ENCODE measurements at places on chromosomes 1 and 21. TPM values are rescaled to one million over a fixed set of nuclear protein-coding genes. Genes with fewer than 3 reads are reported as not detected.

The KIF21B gene
- 0.48 TPM for total RNA-seq

The CNKSR1 gene
- 0.52 TPM for total RNA-seq

The MLLT11 gene
- total RNA-seq, result 3.5 TPM

The PIGR gene
- total RNA-seq, result not detected

The S100B gene
- 4.5 TPM for total RNA-seq

DNA sequence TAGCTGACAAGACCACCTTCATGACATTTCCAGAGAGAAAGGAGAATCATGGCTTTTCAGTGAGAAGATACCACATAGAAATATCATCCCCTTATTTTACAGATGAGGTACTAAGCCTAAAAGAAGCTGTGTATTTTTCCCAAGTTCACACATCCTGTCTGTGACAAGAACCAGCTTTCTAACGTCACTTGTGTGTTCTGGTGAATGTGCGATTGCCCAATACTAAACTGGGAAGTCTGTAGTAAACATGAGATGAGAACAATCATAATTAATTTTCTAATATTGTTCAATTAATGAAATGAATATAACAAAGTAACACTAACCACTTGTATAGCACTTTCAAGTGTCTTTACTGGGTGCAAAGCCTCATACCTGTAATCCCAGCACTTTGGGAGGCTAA, 46.0 kb downstream of the PTGER3 start:
- no peak overlapping the region for H3K4me3 ChIP-seq
- no peak for DNase-seq
- no peaks in the 10 kb centered on the region for H3K36me3 ChIP-seq
- H3K27ac ChIP-seq, result no peak overlapping the region

DNA sequence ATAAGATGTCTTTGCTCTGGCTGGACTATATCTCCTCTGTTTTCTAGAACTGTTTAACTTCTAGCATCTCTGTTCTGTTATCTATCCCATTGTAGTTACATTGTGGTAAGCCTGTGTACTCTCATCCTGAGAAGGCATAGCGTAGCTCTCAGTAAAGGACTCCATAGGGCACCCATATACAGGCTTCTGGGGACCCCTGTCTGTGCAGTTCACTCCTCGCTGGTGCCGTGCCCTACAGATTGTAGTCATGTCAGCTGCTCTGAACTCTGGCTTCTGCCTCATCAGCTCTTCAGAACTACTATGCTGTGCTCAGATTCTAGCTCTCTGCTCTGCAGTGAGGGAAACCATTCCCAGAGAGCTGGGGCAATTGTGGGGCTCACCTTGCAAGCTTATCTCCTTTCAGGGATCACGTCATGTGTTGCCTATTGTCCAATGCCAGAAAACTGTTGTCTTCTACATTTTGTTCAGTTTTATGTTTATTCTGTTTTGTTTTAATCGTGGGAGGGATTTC, 181.3 kb upstream of the USP24 start:
- no peak for DNase-seq
- H3K4me3 ChIP-seq, result no peak overlapping the region

GRCh38 chr1:13543451-13544220, 29.8 kb upstream of the LRRC38 start:
- H3K4me3 ChIP-seq, result no peak overlapping the region
- H3K27me3 ChIP-seq, result no peaks in the 10 kb centered on the region
- no peaks in the 10 kb centered on the region for H3K36me3 ChIP-seq
- DNase-seq, result peak; percentile 65
- no peaks in the 10 kb centered on the region for H3K4me1 ChIP-seq

DNA sequence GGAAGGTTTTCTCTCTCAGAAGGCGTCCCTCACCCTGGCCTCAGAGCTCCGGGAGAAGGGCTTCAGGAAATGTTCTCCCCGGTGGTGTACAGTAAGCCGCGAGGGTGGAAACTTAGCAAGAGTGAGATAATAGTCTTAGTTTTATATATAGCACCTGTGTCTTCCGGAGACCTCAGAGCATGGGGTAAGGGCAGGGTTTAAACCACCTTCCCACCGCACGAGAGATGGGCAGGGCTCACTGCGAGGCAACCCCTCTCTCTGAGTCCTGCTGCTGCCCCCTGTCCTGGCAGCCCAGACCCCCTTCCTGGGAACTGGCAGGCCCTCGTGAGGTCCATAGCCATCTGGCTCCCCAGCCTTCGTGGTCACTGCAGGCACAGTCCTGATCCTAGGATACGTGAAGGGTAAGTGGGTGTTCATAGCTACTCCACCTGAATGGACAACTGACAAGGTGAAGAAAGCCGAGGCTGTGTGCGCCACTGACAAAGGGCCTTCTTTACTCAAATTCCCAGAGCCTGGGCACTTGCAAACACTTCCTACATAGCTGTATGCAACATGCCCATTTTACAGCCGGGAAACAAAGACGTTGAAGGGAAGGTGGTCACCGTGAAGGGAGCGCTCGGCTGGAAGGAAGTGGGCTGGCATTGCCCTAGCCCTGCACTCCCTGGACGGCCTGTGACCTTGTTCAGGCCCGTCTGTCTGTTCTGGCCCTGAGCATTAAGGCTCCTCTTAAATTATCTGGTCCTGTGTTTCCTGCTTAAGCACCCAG, 26.9 kb downstream of the ITPKB start:
- no peaks in the 10 kb centered on the region for H3K36me3 ChIP-seq
- H3K4me3 ChIP-seq, result no peak overlapping the region
- H3K27ac ChIP-seq, result no peak overlapping the region
- no peaks in the 10 kb centered on the region for H3K27me3 ChIP-seq

The NOTCH2NLA gene
- total RNA-seq, result 18.9 TPM

GRCh38 chr1:205172729-205173366, 38.7 kb downstream of the DSTYK start:
- H3K36me3 ChIP-seq, result peaks cover 26% of the 10 kb centered on the region
- H3K4me1 ChIP-seq, result no peaks in the 10 kb centered on the region
- H3K4me3 ChIP-seq, result no peak overlapping the region
- no peaks in the 10 kb centered on the region for H3K27me3 ChIP-seq
- no peak overlapping the region for H3K27ac ChIP-seq

- no peak within 1 kb of the TSS for H3K4me3 ChIP-seq
- no peak within 1 kb of the TSS for H3K27ac ChIP-seq
- DNase-seq, result no peak
- H3K36me3 ChIP-seq, result no peaks in the 10 kb centered on the region
Observed at GRCh38 chr1:2476061-2476999, at the start of gene PLCH2. PLCH2 (plus strand) TSS chr1:2476289; CDS start chr1:2476589, 300 bp downstream.

GRCh38 chr1:59138402-59138801, 158.5 kb upstream of the FGGY start:
- peak overlapping the region; percentile 38 for H3K27ac ChIP-seq
- H3K36me3 ChIP-seq, result no peaks in the 10 kb centered on the region
- no peak for DNase-seq
- no peaks in the 10 kb centered on the region for H3K4me1 ChIP-seq
- H3K4me3 ChIP-seq, result no peak overlapping the region

- no peaks in the 10 kb centered on the region for H3K27me3 ChIP-seq
- peaks cover 11% of the 10 kb centered on the region for H3K4me1 ChIP-seq
- DNase-seq, result no peak
- H3K4me3 ChIP-seq, result no peak overlapping the region
- no peak overlapping the region for H3K27ac ChIP-seq
Observed at GRCh38 chr1:37813529-37814145, 5.6 kb upstream of the YRDC start.

GRCh38 chr21:41453198-41453597, 27.2 kb downstream of the MX1 start:
- H3K27me3 ChIP-seq, result no peaks in the 10 kb centered on the region
- peaks cover 12% of the 10 kb centered on the region for H3K36me3 ChIP-seq
- no peak overlapping the region for H3K27ac ChIP-seq
- no peaks in the 10 kb centered on the region for H3K4me1 ChIP-seq

The CLCA1 gene
- not detected for total RNA-seq

The TACSTD2 gene
- total RNA-seq, result not detected

DNA sequence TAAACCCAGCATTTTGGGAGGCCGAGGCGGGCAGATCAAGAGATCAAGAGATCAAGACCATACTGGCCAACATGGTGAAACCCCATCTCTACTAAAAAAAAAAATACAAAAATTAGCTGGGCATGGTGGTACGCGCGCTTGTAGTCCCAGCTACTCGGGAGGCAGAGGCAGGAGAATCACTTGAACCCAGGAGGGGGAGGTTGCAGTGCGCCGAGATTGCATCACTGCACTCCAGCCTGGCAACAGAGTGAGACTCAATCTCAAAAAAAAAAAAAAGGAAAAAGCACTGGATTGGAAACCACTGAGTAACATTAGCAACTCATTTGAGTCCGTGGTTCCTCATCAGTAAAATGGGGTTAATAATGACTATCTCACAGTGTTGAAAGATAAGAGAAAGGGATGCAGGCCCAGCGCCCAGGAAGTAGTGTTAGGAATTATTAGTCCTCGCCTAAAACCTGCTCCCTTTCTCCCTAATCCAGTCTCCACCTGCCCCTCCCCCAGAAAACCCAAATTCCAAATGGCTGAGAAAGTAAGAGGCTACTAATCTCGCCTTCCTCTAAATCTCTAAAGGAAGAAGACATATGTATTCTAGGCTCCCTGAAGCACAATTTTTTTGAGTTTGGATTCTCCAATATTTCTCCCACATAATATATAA, 49.5 kb downstream of the RHBG start:
- H3K4me3 ChIP-seq, result no peak overlapping the region
- peaks cover 32% of the 10 kb centered on the region for H3K27me3 ChIP-seq
- no peak overlapping the region for H3K27ac ChIP-seq
- peaks cover 25% of the 10 kb centered on the region for H3K4me1 ChIP-seq

DNA sequence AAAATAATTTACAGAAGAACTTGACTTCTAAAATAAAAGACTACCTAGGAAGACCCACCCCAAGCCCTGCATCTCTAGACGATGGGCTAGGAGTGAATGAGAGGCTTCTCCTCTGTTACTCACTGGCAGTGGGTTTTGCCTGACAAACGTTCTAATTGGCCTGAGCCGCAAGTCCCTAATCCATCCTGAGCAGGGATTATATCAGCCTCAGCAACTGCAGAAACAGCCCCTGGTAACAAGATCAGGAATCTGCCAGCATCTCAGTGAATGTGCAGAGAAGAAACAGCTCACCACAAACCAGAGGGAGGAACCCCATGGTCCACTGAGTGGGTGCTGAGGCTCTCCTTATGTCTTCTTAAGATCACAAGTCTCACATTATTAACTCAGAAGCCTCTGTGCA, 240.6 kb downstream of the BRINP2 start:
- no peaks in the 10 kb centered on the region for H3K36me3 ChIP-seq
- no peak overlapping the region for H3K27ac ChIP-seq
- no peak for DNase-seq
- no peak overlapping the region for H3K4me3 ChIP-seq
- no peaks in the 10 kb centered on the region for H3K27me3 ChIP-seq

DNA sequence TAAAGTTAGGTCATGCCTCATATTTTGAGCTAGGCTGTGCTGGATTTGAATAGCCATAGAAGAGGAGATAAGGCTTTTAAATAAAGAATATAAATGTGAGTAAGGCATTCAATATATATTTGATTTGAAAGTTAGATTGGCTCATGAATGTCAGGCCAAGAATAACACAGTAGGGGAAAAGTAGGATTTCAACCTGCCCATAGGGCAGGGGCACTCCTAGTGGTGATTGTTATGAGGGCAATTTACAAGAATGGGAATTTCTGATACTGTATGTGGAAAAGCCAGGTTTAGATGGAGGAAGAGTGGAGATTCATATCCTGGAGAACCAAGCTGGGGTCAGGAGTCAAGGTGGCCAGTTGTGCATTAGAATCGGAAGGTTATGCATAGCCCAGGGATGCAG, 74.9 kb downstream of the DNAH14 start:
- no peak for DNase-seq
- no peaks in the 10 kb centered on the region for H3K27me3 ChIP-seq
- no peak overlapping the region for H3K27ac ChIP-seq
- no peaks in the 10 kb centered on the region for H3K4me1 ChIP-seq

- no peak overlapping the region for H3K27ac ChIP-seq
- no peaks in the 10 kb centered on the region for H3K4me1 ChIP-seq
- DNase-seq, result peak; percentile 66
- H3K27me3 ChIP-seq, result no peaks in the 10 kb centered on the region
Observed at GRCh38 chr1:227793948-227794816, 21.3 kb upstream of the PRSS38 start.

The C1QC gene
- 31.4 TPM for total RNA-seq

DNA sequence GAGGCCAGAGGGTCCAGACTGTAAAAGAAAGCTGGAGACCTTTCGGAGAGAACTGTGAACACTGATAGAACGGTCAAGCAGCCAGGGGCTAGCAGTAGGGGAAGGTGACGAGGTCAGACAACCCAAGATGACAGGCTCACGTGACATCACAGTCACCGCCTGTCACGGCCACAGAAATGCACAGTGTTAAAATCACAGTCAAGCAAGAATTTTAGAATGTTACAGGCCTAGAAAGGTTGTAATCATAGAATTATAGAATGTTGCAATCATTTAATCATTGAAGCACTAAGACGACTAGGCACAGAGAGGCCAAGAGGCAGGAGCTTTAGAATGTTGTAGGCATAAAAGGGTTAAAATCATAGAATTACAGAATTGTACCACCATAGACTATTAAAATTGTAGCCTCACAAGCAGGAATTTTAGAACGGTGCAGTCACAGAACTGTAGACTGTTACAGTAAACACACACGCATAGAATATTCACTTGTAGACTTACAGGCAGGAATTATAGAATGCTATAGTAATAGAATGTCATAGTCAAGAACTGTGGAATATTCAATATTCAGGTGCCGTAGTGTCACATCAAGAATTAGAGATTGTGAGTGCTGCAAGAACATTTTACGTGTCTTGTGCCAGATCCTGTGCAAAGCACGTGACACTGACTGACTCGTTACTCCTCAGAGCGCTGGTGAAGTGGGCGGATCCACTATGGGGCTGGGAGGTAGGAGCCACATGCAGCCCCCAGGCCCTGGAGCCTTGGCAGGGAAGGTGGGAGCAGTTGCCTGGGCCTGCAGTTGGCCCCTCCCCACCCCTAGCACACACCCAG, 118.1 kb downstream of the EPHB2 start:
- no peaks in the 10 kb centered on the region for H3K27me3 ChIP-seq
- no peak overlapping the region for H3K27ac ChIP-seq
- no peaks in the 10 kb centered on the region for H3K4me1 ChIP-seq
- H3K4me3 ChIP-seq, result no peak overlapping the region
- no peak for DNase-seq
- no peaks in the 10 kb centered on the region for H3K36me3 ChIP-seq

The ST6GALNAC5 gene
- total RNA-seq, result 1.8 TPM

DNA sequence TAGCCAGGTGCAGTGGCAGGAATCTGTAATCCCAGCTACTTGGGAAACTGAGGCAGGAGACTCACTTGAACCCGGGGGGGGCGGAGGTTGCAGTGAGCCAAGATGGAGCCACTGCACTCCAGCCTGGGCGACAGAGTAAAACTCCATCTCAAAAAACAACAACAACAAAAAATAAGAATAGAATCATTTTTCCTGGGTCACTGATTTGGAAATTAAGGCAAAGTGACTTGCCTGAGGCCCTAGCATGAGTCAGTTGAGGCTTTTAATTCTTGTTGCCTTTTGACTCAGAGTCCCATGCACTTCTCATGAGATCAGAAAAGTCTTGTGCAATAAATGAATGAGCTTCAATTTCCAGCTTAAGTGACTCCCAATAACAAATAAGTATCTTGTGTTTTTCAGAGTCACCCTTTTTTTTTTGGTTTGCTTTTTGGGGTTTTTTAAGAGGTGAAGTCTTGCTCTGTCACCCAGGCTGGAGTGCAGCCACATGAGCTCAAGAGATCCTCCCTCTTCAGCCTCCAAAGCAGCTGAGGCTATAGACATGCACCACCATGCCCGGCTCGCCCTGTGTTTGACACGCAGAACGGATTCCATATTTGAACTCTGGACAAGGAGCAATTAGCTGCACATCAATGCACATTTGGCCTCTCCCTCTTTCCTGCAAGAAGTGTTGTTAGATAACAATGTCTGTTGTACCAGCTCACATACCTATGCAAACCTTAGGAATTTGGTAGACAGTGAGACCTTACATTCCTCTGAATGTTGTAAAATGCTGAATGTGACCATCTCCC, 3.4 kb upstream of the PLEKHM2 start:
- peaks cover 45% of the 10 kb centered on the region for H3K4me1 ChIP-seq
- no peak overlapping the region for H3K4me3 ChIP-seq
- H3K27ac ChIP-seq, result peak overlapping the region; percentile 72
- no peaks in the 10 kb centered on the region for H3K36me3 ChIP-seq

All from right atrium auricular region (tissue), 2 donors.